ENCODE measurements at places on chromosomes 16 and 17. TPM values are rescaled to one million over a fixed set of nuclear protein-coding genes. Genes with fewer than 3 reads are reported as not detected.

DNA sequence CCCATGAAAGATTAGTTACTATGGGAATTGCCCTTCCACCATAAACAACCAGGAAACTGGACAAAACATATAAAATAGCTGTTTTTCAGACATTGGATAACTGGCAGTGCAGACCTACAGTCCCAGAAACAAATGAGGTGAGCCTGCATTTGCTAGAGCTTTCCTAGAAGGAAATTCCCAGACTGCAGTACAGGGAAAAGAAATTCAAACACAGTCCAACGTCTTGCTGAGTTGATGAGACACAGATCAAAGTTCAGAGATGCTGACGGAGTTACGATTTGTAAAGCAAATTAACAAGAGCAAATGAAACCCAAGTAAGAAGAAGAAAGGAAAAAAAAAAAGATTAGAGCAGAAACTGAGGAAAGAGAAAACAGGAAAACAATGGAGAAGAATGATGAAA lies 41.3 kb upstream of the MNT start:
- H3K27me3 ChIP-seq = no peaks in the 10 kb centered on the region
- H3K4me3 ChIP-seq = no peak overlapping the region
- H3K4me1 ChIP-seq = peaks cover 6% of the 10 kb centered on the region
- no peak overlapping the region for H3K27ac ChIP-seq
- DNase-seq = no peak

CTRB2 gene
- not detected for total RNA-seq

- peaks cover 6% of the 10 kb centered on the region for H3K36me3 ChIP-seq
- no peak for DNase-seq
- H3K4me1 ChIP-seq = peaks cover 28% of the 10 kb centered on the region
Measured at GRCh38 chr17:38728290-38728831, 1.8 kb upstream of the CISD3 start.

DPEP1 gene
- 0.41 TPM for total RNA-seq

DNA sequence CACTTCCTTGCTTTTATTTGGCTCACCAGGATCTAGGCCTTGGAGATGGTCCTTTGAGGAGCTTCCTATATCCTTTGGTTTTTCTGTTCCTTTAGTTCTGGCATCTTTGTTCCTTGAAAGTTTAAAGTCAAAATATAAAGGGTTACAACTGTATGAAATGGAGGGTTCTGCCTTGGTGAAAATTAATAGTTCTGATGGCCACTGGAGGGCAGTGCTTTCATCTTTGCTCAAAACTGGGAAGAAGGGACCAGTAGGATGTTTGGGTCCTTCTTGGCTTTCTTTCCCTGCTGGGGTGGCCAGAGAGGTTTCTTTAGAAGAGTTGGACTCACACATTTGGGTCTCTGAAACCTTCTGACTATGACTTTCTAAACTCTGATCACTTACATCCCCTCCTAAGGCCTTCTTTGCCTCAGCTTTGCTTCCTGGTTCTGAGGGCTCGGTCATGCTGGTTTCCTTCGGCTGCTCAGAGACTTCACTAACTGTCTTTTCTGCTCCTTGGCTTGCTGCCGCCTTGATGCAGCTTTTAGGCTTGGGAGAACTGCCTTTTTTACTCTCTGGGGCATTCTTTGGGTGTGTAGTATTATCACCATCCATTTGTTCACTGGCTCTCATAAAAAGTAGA lies 10.9 kb upstream of the ITGA2B start:
- H3K36me3 ChIP-seq = peaks cover 16% of the 10 kb centered on the region
- H3K4me3 ChIP-seq = peak overlapping the region; percentile 32
- no peak for DNase-seq
- no peaks in the 10 kb centered on the region for H3K27me3 ChIP-seq
- no peaks in the 10 kb centered on the region for H3K4me1 ChIP-seq

- H3K36me3 ChIP-seq = no peaks in the 10 kb centered on the region
- no peaks in the 10 kb centered on the region for H3K27me3 ChIP-seq
- no peak overlapping the region for H3K4me3 ChIP-seq
- no peak for DNase-seq
- H3K27ac ChIP-seq = no peak overlapping the region
Measured at GRCh38 chr17:80071116-80071841, 30.1 kb upstream of the GAA start.

Measured in neural crest cell (in vitro differentiated cells).